Right hindlimb (tissue), 1 donor: ENCODE measurements at places on chromosomes 7 and 10.

GRCh38 chr10:61792097-61792716 lies 109.3 kb upstream of the ARID5B start:
- DNase-seq = no peak

DNA sequence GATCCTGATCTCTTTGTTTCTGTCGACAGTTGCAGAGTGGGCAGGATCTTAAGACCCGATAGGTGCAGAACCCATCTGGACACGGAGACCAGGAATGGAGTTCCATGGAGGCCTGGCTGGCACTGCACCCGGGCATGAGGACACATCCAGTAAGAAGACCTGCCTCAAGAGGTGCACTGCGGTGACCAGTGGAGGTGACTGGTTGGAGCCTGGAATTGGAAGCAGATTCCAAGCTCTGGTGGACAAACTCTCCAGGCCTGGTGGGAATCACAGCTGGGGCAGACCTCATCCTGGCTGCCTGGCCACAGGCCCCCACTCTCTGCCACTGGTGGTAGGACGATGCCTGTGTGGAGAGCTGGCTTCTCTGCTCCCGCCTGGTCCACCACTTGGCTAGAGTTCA lies 31.0 kb downstream of the ZNF775 start:
- DNase-seq = no peak

DNA sequence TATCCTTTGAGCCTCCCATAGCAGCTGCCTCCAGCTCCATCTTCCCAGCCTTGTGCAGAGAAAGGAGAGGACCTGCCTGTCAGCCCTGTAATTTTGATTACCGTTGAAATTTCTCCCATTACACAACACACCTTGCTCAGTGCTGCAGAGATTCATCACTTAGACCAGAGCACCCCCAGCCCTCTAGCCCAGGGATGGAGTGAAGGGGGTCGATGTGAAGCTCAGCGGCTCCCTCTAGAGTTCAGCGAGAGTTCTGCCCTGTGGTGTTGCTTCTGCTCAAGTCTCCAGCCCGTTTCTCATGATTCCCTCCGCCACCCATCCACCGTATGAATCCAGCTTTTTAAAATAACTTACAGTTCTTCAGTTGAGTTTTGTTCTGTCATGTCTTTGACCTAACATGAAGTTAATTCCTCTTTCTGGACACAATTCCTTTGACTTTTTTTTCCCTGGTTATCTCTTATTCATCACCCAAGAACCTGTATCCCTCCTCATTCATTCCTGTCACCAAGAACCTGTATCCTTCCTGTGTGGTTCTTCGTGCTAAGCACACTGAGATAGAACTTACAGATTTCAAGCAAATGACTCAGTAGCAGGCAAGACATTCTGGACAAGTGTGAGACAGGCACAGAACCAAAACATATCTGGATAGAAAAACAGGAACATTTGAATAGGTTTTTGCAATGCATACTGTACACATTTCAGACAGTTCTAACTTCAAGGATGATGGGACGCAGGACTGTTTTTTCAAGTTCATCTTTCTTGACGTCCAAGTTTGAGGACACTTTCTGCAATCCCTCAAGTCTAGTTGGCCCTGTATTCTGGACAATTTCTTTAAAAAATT lies 35.0 kb upstream of the ZNF32 start:
- DNase-seq = no peak

- no peak for DNase-seq
Measured at GRCh38 chr7:96337519-96337918, 15.6 kb upstream of the SLC25A13 start.

GRCh38 chr10:130958981-130959751 lies 352.4 kb downstream of the TCERG1L start:
- no peak for DNase-seq

DNA sequence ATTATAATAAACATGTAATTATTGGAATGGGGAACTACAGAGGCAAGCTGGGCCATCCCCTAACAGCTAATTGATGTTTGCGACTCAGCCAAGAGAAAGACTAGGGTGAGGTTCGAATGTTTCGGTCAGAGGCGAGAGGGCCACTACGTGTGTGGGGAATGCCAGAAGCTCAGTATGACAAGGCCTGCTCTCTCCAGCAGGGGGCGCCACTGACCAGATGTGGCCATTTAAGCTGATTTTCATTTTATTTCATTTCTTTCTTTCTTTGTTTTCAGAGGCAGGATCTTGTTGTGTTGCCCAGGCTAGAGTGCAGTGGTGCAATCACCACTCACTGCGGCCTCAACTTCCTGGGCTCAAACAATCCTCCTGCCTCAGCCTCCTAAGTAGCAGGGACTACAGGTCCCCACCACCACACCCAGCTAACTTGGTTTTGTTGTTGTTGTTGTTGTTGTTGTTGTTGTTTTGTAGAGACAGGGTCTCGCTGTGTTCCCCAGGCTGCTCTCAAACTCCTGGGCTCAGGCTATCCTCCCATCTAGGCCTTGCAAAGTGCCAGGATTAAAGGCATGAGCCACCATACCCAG lies 38.1 kb downstream of the TMEM130 start:
- no peak for DNase-seq

- DNase-seq = peak; percentile 74
Measured at GRCh38 chr10:125123476-125124114, 36.8 kb downstream of the CTBP2 start.

DNA sequence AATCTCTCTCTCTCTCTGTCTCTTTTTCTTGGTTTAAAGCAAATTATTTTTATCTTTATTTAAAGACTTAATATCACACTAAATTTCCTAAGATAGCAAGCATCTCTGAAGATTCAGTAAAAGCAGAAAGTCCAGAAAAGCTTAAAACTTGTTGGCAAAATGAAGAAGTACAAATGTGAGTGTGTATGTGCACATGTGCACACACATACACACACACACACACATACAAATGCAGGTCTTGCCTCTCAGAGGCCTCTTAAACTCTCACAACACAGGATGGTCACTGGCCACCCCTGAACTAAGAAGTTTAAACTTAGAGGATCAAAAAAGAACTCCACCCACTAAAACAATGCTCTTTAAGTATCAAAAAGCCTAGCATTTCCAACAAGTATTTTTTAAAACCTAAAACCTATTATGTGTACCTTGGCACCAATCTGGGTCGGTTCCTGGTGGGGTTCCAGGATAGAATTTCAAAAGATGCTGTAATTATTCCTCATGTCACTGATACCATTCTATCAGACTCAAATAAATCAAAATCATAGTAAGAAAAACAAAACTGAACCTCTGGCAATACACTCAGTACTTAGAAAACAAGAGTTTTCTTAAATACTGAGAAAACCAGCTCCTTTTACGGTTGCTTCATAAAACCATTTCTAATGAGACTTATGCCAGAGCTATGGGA lies 55.0 kb downstream of the SORBS1 start:
- no peak for DNase-seq

GRCh38 chr10:129725482-129725881 lies 238.6 kb downstream of the EBF3 start:
- DNase-seq = no peak

GRCh38 chr7:32658467-32658869 lies 163.2 kb downstream of the AVL9 start:
- DNase-seq = no peak

DNA sequence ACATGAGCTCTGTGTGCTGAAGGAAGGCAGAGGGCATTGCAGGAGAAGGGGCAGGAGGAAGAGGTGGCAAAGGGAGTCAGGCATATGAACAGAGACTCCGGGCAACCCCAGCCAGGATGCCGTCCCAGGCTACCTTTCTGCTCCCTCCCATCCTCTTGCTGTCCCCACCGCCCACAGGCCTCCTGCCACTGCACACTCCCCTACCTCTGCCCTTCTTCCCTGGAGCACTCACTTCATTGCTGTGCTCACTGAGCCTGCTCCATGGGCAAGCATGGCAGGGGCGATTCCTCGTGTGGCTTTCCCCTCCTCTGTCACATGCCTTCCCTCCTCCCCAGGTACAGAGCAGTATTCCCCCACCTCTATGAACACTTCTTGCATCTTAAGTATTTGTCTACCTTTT lies 93.4 kb downstream of the FANK1 start:
- no peak for DNase-seq

- no peak for DNase-seq
Measured at GRCh38 chr10:98425511-98426352, 10.8 kb upstream of the PYROXD2 start.

GRCh38 chr10:31204090-31204489 lies 114.9 kb upstream of the ZEB1 start:
- DNase-seq = no peak

- DNase-seq = no peak
Measured at GRCh38 chr10:44749151-44749550, 162.0 kb upstream of the TMEM72 start.

- no peak for DNase-seq
Measured at GRCh38 chr7:16656141-16656540, 10.2 kb downstream of the BZW2 start.

DNA sequence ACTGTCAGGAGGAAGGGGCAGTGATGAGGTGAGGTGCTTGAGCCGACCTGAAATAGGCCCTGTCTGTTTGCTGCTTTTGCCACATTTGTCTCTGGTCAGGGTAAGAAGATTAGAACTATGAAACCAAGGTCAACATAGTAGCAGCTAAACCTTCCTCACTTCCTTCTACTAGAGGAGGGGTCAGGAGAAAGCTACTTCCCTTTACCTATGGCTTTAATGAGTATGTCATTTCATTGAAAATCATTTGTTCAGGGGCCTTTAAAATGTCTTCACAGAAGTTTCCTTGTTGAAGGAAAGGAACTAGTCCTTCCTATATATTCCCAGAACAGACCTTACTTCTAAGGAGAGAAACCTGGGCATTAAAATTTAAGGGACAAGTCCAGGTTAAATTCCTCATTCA lies 19.0 kb downstream of the HYAL4 start:
- no peak for DNase-seq

GRCh38 chr7:46383605-46384004 lies 462.5 kb upstream of the IGFBP3 start:
- no peak for DNase-seq

- DNase-seq = no peak
Measured at GRCh38 chr7:2510909-2511768, 8.4 kb upstream of the LFNG start.

DNA sequence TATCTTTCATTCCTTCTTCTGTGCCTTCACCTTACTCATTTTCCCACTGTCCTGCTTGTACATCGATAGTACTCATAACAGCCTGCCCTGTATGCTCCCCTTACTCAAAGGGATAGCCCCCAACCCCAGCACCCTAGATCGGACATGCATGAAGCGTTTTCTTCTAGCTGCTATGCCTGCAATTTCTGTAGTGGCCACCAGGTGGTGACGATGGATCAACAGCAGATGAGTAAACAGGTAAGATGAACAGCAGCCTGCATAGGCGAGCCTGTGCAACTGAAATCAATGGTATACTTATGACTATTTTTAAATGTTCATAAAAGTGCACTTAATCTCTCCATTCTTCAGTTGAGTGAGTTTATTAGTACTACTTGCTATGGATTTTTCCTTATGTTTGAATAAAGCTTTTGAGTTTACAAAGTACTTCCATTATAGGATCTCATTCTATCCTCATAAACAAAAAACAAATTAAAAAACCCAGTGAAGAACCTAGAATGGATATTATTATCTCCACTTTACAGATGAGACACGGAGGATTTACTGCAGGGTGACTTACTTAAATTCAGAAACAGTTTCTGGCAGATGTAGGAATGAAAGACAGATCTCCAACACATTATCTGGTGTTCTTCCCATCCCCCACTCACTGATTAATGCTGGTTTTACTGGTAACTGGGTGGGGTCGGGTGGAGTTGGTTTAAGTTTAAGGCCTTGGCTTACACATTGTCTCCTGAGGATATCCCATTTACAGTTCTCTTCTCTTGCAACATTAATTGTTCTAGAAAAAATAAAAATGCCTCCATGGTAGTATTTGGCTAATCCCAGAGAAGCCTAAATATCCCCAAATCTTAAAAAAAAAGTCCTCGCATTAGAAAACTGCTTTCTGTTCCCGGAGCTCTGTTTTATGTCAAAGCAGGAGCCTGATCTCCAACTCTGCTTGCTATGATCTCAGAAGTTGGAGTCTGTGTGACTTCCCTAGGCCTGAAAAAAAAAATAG lies 222.1 kb downstream of the GLI3 start:
- no peak for DNase-seq

- no peak for DNase-seq
Measured at GRCh38 chr7:134174795-134175261, 47.7 kb downstream of the LRGUK start.

DNA sequence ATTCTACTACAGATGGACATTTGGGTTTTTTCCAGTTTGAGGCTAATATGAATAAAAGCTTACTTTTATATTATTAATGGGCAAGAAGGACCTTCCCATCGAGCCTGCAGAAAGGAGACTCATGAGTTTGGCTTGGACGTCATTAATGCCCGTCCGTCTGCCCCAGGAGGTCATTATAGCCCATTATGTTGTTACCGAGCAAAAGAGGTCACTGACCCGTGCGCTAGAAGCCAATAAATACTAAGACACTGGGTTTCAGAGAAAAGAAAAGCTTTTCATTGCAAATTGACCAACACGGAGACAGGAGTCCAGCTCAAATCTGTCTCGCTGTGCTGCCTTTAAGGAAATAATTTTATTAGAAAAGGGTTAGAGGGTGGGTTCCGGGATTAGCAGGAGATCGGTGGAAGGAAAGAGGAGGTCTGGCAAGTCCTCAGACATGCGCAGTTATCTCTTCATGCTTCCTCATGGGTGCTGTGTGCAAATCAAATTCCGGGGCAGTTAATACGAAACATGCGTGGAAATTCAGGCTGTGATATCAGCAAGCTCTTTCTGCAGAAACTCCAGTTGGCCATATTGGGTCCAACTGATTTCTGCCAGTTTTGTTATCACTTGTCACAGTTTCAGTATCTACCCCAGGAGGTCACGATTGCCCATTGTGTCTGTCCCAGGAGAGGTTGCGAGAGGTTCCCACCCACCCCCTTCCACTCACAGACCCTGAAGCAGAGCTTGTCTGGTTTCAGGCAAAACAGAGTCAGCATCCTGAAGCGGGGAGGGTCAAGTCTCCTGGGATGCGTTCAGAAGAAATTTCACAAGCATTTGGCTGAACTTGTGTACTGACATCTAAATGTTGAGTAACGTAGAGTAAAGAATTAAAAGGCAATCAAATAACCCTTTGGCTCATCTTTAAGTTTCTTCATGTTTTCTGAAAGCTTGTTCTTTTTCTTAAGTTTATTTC lies 1.1 kb upstream of the GALNTL5 start:
- DNase-seq = peak; percentile 50

GRCh38 chr10:71888623-71889387 lies 37.8 kb upstream of the PSAP start:
- DNase-seq = peak; percentile 79

GRCh38 chr7:18798088-18798906 lies 302.7 kb downstream of the HDAC9 start:
- no peak for DNase-seq

DNA sequence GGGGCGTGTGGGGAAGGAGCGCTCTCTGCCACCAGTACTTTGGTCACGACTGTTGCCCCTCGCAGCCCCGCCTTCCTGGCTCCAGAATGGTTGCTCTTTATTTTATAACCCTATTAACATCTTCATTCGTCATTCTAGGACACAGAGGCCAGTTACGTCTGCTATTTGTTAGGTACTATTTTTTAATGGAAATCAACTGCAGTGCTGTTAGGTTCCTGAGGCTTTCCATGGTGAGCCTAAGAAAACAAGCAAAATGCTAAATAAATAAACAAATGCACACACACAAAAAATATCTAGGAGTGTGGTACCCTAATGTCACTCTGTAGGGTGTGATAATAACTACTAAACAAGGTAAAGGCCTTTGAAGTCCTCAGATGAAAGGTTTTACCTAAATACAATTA lies 71.1 kb downstream of the SLC37A3 start:
- DNase-seq = no peak
